ENCODE measurements at places on chromosomes 3 and 15. TPM values are rescaled to one million over a fixed set of nuclear protein-coding genes. Genes with fewer than 3 reads are reported as not detected.

- DNase-seq, result no peak
- no peaks in the 10 kb centered on the region for H3K36me3 ChIP-seq
- H3K27me3 ChIP-seq, result no peaks in the 10 kb centered on the region
- no peak overlapping the region for H3K4me3 ChIP-seq
- no peaks in the 10 kb centered on the region for H3K4me1 ChIP-seq
Measured at GRCh38 chr3:22935040-22935439, 268.1 kb upstream of the UBE2E2 start.

DNA sequence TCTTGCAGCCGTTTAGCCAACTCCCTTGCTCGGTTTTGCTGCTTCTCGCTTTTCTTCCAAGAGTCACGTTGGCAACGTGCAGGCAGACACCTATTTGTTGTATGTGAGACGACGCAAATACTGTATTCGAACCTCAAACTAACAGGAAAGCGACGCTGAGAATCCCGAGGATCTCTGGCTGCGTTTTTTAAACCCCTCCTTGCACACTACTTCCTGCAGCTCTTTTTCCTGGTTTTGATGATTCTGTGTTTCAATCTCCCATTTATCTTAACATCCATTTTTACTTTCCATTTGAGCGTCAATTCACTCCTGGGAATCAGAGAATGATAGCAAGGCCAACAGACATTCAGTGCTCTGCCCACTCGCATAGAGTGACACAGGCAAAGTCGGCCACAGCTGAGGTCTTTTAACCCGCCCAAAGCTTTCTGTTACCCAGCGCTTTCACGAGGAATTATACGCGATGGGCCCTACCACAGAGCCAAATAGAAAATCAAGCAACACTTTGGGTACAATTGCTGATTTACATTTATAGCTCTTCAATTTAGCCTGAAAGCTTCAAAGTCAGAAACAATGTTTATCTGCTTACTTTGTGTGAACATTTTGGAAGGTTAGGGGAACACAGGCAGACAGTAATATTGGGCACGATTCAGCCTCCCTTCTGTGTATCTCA, 1.6 kb upstream of the ANXA2 start:
- H3K4me3 ChIP-seq, result no peak overlapping the region
- no peak overlapping the region for H3K27ac ChIP-seq
- no peaks in the 10 kb centered on the region for H3K36me3 ChIP-seq
- no peaks in the 10 kb centered on the region for H3K27me3 ChIP-seq
- H3K4me1 ChIP-seq, result peaks cover 7% of the 10 kb centered on the region

GTPBP8 gene
- 39.3 TPM for polyA plus RNA-seq

DNA sequence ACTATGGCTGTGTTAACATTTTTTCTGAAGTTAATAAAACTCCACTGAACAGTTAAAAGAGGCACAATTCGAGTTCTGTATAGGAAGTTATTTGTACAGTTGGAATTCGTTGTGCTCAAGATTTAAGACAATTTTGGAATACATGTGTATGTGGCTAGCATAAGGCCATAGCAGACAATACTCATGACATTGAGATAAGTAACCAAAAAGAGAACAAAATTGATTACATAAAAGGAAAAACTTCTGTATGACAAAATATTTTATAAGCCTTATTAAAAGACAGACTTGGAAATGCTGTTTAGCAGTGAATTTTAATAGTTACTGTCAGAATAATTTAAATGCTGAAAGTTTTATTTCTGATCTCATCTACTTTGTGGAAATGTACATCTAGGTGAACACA, 17.7 kb upstream of the EDEM1 start:
- no peaks in the 10 kb centered on the region for H3K27me3 ChIP-seq
- peaks cover 5% of the 10 kb centered on the region for H3K4me1 ChIP-seq
- no peak for DNase-seq
- H3K27ac ChIP-seq, result no peak overlapping the region
- no peak overlapping the region for H3K4me3 ChIP-seq

- no peak overlapping the region for H3K4me3 ChIP-seq
- no peaks in the 10 kb centered on the region for H3K36me3 ChIP-seq
- DNase-seq, result no peak
Measured at GRCh38 chr3:121619691-121620090, 26.5 kb downstream of the FBXO40 start.
